GM04503 (cell line): ENCODE measurements at places on chromosomes 6 and 20.

- no peak for DNase-seq
Measured at GRCh38 chr20:40156600-40157317, 532.3 kb downstream of the MAFB start.

DNA sequence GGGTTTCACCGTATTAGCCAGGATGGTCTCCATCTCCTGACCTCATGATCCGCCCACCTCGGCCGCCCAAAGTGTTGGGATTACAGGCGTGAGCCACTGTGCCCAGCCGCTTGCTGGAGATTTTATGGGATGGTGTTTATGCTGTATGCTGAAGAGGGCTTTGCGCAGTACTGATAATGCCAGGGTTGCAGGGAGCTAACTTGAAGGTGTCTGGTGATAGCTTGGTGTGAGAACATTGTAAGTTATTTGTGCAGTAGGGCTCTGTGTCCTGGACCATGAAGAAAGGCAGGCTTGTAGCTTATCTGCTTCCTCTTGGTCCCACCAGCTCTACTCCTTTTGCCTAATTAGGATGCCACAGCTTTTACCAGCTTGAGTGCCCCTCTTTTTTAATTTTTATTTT lies 157.0 kb upstream of the DTNBP1 start:
- DNase-seq, result no peak

DNA sequence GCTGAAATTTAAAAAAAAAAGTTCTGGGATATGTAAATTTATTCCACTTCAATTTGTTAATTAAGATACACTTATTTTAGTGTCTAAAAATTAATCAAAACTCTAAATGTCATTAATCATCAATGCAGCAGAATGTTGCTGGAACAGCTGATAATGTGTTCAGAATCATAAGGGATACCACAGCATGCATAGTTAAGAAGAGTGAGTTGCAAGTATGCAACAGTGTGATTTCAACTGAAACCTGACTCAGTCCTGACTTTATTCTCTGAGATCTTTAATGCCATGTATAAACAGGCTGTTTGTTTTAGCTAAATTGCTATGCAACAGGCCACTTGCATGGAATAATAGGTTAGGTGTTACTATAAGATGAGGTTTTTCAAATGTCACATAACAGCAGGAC lies 1.4 kb downstream of the GRIK2 start:
- no peak for DNase-seq

- no peak for DNase-seq
Measured at GRCh38 chr6:56865081-56865875, 89.6 kb upstream of the BEND6 start.

DNA sequence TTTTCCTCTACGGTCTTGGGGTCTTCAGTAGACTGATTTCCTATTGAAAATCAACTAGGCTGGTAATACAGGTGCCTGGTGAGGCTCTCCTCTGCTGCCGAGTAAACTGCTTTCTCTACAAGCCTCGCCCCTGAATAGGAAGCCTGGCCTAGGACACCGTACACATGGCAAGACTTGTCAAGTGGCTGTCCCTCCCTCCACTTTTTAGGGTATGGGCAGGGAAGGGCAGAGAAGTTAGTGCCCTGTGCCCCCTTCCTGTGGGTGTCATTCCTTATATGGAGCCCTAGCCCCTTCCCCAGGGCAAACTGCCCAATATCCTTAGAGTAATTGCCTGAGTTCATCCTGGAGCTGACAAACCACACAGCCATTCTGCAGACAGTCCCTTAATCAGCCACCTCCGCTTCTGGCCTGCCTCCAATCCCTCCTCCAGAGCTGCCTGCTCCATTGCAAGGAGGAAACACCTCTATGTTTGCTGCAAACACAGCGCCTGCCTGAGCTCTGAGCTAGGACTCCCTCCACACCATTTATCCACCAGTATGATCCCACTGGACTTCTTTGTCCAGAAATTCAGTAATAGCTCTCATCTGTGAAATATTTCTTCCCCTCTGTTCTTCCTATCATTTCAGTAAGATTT lies 93.1 kb downstream of the CHD6 start:
- no peak for DNase-seq

DNA sequence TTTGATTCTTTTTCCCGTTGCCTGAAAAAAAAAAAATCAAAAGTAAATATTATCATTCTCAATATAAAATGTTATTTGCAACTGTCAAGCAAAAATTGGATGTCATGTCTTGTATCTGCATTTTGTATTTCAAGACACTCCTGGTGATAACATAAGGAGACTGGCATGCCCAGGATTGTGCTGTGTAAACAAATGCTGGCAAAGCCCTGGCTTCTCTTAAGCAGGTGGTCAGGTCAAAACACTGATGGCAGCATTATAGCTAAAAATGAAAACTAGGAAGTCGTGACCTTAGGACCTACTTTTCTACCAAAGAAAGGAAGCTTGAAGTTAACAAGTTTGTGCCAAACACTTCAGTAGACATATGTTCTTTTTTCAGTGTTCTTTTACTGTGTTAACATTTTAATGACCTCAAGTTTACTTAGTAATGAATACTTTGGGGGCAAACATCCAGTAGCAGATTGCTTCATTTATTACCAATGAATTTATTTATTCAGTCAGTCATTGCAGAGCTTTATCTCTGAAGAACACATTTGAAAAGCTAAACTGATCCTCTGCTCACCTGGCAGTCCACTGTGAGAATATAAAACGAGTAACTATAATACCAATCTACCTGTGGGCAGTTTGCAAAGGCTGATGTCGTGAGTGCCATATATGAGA lies 243.1 kb upstream of the FLRT3 start:
- no peak for DNase-seq

GRCh38 chr6:137341681-137342195 lies 122.6 kb upstream of the IFNGR1 start:
- DNase-seq, result peak; percentile 53

GRCh38 chr20:3209257-3209945 lies at the start of gene ITPA:
ITPA (plus strand) TSS chr20:3209498; CDS start chr20:3209552, 54 bp downstream.
- DNase-seq, result no peak

GRCh38 chr6:22613695-22614094 lies 44.3 kb downstream of the HDGFL1 start:
- DNase-seq, result peak; percentile 19

DNA sequence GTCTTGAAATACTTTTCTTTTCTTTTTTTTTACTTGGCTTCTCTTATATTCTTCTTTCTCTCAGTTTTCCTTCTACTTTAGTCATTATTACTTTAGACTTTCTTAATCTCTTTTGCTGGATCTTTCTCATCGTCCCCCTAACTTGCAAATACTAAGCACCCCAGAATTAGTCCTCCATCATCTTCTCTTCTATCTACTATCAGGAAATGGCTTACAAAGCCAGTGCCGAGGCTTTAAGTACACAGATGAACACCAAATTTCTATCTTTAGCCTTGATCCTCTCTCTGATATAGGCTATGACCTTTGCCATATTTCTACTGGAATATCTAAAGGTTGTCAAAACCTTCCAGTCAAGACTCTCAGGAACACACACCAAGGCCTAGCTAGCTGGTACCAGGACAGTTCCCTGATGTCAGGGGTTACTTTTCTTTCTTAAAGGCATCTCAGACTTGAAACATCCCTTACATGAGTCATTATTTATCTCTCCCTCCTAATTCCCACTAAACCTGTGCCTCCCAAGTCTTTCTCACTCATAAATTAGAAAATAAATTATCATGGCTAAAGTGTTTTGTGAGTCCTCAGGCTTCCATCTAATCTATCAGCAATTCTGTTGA lies 278.6 kb upstream of the TCF21 start:
- DNase-seq, result no peak

GRCh38 chr6:137698636-137699030 lies 168.4 kb upstream of the TNFAIP3 start:
- DNase-seq, result no peak

DNA sequence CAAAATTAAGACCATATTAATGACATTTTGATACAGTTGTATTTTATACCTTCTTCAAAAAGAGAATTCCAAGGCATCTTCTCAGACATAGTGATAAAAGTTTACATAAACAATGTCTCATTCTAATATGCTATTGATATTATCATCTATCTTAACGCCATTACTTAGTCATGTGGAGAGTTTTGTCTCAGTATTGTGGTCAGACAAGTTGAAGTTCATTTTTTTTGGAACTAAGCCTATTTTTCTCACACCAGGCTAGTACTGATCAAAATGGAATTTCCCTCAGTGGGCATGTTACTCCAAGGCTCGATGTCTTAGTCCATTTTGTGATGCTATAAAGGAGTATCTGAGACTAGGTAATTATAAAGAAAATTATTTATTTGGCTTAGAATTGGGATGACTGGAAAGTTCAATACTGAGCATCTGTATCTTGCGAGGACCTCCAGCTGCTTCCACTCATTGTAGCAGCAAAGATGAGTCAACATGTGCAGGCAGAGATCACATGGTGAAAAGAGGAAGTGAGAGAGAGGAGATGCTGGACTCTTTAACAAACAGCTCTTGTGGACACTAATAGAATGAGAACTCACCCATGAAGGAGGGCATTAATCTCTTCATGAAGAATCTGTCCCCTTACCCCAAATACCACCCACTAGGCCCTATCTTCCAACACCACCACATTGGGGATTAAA lies 825.5 kb upstream of the MANEA start:
- DNase-seq, result no peak

DNA sequence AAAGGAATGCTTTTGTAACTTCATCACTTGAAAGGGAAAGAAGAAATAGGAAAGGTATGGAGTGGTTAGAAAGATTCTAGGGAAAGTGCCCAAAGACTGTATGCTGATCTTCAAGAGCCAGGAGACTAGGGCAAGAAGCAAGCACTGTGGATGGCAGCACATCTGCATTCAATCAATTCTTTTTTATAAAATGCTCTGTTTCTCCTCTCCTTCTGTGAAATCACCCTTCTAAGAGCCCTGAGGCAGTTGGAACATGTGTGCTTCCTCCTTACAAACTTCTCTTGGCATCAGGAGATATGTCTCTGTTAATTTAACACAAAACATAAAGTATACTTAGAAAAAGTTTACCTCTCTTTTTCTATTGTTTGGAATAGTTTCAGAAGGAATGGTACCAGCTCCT lies 1162.2 kb upstream of the GJE1 start:
- no peak for DNase-seq

DNA sequence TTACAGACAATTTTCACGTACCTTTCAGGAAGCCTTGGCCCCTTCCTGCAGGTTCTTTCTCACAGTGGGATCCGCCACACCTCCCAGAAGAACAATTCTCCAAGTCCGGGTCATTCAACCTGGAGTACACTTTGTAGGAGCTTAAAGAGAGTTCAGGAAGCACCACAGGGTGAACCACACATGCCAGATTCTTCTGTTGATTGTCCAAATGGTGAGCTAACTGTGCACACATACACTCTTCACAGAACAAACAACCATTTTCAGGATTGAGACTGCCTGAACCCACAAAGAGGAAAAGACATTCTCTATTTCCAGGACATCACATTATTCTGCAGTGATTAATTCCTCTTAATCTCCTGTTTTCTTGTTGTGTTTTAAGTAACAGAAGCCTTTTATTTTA lies 51.0 kb downstream of the SCGN start:
- no peak for DNase-seq

- no peak for DNase-seq
Measured at GRCh38 chr6:69784595-69785377, 12.0 kb downstream of the LMBRD1 start.

- DNase-seq, result no peak
Measured at GRCh38 chr20:62133051-62133845, 9.9 kb downstream of the PSMA7 start.

DNA sequence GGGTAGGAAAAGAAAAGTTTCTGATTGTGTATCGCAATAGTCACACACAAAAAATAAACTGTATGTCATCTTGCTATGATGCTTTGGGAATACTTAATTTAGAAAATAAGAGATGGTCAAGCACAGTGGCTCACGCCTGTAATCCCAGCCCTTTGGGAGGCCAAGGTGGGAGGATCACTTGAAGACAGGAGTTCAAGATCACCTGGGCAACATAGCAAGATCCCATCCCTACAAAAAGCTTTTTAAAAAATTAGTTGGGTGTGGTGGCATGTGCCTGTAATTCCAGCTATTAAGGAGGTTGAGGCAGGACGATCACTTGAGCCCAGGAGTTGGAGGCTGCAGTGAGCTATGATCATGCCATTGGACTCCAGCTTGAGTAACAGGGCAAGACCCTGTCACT lies 27.6 kb downstream of the MAP7 start:
- no peak for DNase-seq

DNA sequence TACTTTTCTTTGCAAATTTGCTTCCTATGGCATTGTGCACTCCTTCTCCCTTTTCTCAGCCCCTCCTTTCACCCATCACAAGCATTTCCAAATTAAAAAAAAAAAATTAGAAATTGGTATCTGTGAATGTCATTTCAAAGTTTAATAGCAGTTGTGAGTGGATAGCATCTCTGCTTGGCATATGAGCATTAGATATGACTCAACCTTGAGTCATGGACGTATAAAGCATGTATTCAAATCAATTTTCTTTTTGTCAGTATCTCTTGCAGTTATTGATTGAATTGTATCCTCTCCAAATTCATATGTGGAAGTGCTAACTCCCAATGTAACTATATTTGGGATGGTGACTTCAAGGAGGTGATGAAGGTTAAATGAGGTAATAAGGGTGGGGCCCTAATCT lies 60.1 kb upstream of the MAP3K7 start:
- DNase-seq, result no peak
